ENCODE measurements at places on chromosomes 6 and 20. TPM values are rescaled to one million over a fixed set of nuclear protein-coding genes. Genes with fewer than 3 reads are reported as not detected.

Gene GMNN
- 16.1 TPM for total RNA-seq

Gene KIFC1
- 18.8 TPM for total RNA-seq

Gene BTN1A1
- under 0.01 TPM for total RNA-seq

Gene POU5F1
- 0.13 TPM for total RNA-seq

Gene CLPSL1
- total RNA-seq: not detected

Data from aortic smooth muscle cell (primary cell).